ENCODE measurements at places on chromosomes 7 and 10.

- no peak for DNase-seq
These were observed 36.5 kb downstream of the P4HA1 start for GRCh38 chr10:73060173-73060572.

- peak; percentile 12 for DNase-seq
These were observed 3.6 kb upstream of the TBX20 start for GRCh38 chr7:35257251-35258124.

DNA sequence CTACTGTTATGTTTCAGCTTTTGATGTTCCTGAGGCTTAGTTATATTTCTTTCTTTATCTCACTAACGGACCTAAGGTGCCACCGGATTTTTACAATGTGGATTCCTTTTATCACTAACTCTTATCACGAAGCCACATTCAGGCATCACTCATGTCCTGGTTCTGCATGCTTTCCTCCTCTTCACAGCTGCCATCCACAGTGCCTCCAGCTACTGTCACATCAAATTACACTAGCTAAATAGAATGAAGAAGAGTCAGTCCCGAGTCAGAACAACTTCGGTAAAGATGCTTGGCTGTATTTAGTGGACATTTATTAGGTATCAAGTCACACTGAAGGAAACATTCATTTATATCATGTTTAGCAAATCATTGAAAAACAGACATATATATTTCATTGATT is 153.2 kb downstream of the NEBL start:
- no peak for DNase-seq

- DNase-seq: no peak
These were observed 37.7 kb upstream of the ZNF438 start for GRCh38 chr10:31069411-31069810.

DNA sequence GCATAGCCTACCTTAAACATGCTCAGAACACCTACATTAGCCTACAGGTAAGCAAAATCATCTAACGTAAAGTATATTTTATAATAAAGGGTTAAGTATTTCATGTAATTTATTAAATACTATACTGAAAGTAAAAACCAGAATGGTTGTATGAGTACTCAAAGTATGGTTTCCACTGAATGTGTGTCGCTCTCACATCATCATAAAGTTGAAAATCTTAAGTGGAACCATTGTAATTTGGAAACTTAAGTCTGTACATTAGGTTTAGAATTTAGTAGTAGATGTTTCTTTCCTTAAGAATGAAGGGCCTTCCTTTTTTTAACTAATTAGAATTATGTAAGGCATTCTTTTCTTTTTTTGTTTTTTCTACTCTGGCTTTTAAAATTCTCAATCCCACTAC is 240.0 kb upstream of the AOAH start:
- no peak for DNase-seq

GRCh38 chr7:52498366-52498765 is 537.1 kb upstream of the POM121L12 start:
- DNase-seq: no peak

GRCh38 chr7:46999866-47000265 is 582.0 kb downstream of the TNS3 start:
- DNase-seq: no peak

DNA sequence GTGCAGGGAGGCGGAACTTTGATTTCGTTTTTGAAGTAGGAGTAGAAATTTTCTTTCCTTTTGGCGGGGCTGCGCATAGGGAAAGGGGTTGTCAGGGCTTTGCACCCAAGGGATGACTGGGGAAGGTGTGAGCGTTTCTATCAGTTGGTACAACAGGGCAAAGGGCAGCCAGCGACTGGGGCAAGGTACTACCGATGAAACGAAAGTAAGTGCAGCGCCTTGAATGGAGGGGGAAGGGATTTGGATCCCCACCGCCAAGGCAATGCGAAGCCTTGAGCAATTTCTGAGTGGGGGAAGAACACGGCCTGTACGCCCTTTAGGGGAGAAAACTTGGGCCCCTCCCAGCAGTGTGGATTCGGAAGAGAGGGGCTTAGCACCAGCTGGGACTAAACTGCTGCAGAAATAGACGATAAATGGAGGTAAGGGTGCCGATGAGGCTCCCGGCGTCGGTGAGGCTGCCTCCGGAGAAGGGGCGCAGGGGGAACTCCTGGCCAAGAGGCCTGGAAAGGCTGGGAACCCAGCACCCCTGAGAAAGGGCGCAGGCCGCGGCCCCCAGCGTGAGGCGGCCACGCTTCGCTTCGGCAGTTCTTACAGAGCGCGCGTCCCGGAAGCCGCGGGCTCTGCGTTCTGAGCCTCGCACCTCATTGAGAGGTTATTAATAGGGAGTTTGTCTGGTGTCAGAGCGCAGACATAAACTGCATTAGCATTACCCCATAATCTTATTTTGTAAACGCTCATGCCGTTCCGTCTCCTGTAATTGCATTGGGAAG is 10.0 kb upstream of the TLX1 start:
- DNase-seq: no peak

- no peak for DNase-seq
These were observed 38.4 kb downstream of the BAIAP2L1 start for GRCh38 chr7:98362517-98362916.

DNA sequence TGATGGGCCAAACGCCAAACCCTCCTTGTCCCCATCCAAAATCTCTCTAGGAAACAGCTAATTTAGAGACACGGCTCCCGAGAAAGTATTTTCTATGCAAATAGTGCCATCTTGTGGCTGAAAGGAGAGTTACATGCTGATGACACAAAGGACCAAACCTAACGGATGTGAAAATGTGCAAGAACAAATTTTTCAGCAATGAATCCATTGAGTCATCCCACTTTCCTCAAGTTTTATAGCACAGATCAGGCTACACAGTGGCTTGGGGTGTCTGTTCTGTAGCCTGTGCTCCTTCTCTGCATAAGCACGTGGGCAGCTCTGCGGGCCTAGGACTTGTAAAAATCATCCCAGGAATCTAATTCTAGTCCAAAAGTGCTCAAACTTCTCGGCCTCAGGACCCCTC is 154.8 kb upstream of the PRR15 start:
- DNase-seq: no peak

DNA sequence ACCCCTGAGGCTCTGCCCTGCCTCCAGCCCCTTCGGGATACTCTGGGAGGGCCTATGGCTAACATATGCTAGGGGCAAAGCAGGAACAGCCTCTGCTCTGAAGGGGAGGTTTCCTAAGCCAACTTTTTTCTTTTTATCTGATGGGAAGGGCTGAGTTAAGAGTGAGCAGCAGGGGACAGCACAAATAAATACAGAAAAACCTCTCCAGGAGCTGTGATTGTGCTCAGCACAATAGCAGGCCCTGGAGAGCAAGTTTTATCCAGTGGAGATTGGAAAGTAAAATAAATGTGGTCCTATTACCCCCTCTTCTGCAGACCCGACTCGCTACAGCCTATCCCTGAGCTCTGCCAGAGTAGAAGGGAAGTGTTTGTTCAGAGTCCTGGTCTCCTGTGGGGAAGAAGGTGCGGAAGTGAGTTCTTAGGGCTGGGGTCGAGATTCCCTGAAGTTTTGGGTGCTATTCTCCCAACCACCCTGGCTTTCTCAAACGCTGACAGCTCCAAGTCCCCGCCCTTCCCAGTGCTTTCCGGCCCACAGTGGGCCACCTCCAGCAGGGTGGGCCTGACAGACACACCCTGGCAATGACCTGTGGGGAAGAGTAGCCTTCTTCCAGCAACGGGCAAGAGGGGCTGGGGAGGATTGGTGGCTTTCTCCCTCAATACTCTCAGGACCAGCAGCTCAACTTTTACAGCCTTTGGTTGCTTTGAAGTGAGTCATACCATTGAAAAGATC is 23.0 kb upstream of the AFAP1L2 start:
- no peak for DNase-seq

- no peak for DNase-seq
These were observed 2.7 kb upstream of the C7orf25 start for GRCh38 chr7:42914421-42915045.

- no peak for DNase-seq
These were observed 3.3 kb downstream of the IMMP2L start for GRCh38 chr7:111558991-111559390.

DNA sequence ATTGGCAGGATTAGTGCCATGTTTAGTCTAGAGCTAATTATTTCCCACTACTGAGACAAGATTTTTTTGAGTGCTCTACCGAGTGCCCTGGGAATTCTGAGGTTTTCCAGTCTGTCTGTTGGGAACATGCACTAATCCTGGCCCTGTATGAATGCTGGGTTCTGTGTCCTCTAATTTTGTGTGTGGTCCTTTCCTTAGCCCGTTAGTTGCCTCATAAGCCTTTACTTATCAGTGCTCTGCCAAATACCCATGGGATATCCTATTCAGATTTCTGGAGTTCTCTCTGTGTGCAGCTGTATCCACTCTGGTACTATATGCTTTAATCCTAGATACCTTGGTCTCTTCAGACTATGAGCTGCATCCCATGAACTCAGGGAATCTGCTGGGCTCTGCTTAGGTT is 13.1 kb downstream of the CSGALNACT2 start:
- no peak for DNase-seq

- no peak for DNase-seq
These were observed 64.2 kb downstream of the PHYHIPL start for GRCh38 chr10:59240582-59241183.

- no peak for DNase-seq
These were observed 225.7 kb upstream of the ANKRD30A start for GRCh38 chr10:36899652-36900051.

- no peak for DNase-seq
These were observed 21.4 kb downstream of the DPCD start for GRCh38 chr10:101609481-101609880.

DNA sequence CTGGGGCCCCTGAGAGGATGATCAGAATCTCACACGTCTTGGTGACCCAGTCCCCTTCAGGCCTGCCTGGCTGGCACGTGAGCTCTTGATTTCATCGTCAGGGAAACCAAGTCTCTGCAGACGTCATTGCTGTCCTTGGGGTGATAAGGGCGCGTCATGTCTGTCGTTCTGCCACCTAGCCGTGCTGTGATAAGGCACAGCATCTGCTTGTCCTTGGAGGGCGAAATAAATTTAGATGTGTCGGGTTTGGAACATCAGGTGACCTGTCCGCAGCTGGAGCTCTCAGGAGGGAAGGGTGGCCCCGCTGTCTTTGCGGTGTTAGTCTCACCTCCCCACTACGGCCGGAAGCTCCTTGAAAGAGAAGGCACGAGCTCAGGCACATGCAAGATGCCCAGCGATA is 129.2 kb downstream of the GRK5 start:
- DNase-seq: no peak

GRCh38 chr7:119515214-119515613 is 757.8 kb upstream of the KCND2 start:
- DNase-seq: no peak

GRCh38 chr7:148927123-148928045 is 43.3 kb upstream of the EZH2 start:
- no peak for DNase-seq

GRCh38 chr7:27079234-27079975 is 16.4 kb downstream of the HOXA1 start:
- no peak for DNase-seq

DNA sequence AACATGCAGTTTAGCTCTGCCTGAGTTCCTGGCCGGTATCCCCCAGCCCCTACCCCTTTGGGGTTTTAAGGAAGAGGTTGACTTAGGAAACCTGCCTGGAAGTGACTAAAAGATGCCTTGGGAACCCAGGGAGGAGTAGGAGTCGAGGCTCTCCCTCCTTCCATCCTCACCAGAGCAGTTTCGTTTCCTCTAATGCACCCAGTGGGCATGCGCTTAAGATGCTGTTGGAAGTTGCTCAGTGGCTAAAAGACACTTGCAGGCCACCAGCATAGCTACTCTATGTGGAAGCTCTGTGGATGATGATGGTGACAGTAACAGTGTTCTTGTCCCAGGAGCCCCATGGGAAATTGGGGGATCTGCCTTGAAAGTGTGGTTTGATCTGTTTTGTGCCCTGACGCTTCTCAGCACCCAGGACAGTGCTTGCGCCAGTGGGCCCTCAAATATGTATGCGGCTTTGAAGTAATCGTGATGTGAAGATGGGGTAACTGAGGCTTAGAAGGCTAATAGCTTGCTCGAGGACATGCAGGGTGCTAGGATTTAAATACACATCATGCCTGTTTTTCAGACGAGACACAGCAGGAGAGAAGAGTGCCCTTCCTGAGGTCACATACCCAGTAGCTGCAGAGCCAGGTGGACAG is 32.0 kb downstream of the TBATA start:
- DNase-seq: no peak

DNA sequence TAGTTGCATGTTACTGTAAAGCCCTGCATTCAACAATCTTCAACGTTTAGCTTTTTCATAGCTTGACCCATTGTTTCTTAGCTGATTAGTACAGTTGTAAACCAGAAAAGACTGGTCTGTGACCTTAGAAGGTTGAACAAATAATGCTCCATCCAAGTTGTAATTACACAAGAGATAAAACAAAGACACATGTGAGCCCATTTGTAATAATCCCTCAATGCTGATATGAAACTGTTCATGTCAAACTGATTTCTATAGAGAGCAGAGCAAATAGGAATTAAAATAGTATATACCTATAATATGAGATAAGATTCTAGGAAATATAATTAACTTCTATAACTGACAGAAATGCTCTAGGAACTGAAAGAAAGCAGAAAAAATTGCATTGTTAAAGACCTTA is 94.7 kb upstream of the SLC25A13 start:
- no peak for DNase-seq

DNA sequence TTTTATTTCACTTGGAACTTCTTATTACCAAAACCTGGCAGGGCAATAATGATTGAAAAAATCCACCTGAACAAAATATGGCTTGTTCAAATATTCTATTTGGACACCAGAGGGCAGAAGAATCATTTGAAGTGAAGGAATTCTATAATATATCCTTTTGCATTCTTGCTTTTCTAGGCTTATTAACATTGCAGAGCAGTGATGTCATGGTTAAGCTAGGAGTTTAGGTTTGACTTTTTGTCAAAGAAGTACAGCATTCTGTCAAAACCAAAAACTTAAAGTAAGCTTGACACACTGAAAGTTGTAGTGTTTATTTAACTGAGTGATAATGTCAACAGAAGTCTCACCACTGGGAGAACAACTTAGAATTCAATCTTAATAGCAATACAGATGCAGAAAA is 156.0 kb downstream of the SEMA3D start:
- no peak for DNase-seq

GRCh38 chr7:139131-139530 is 53.2 kb upstream of the FAM20C start:
- DNase-seq: no peak

DNA sequence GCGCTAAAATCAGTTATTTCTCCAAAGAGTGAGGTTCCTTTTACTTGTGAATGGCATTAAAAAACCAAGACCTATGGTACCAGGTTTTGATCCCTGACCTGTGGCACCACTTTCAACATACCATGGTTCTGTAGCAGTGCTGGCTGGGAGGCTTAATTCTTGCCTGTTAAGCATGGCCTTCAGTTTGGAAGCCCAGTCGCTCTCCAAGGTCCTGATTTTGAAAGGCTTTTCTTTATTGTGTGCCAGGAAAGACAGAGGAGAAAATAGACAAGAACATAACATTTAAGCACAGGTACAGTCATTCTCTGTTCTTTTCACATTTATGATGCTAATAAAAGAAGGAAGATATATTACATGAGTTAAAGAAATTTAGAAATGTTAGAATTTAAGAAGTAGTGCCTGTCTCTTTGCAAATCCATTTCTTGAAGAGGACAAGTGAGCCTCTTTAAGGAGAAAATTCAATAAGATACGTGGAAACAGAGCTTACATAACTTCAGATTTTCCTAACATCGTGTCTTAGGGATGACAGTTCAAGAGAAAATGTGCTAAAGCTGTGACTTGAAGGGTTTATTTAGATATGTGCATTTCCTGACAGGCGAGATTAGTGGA is 357.6 kb downstream of the DPP6 start:
- no peak for DNase-seq
